T follicular helper cell (primary cell): ENCODE measurements at places on chromosomes 7 and 10.

DNA sequence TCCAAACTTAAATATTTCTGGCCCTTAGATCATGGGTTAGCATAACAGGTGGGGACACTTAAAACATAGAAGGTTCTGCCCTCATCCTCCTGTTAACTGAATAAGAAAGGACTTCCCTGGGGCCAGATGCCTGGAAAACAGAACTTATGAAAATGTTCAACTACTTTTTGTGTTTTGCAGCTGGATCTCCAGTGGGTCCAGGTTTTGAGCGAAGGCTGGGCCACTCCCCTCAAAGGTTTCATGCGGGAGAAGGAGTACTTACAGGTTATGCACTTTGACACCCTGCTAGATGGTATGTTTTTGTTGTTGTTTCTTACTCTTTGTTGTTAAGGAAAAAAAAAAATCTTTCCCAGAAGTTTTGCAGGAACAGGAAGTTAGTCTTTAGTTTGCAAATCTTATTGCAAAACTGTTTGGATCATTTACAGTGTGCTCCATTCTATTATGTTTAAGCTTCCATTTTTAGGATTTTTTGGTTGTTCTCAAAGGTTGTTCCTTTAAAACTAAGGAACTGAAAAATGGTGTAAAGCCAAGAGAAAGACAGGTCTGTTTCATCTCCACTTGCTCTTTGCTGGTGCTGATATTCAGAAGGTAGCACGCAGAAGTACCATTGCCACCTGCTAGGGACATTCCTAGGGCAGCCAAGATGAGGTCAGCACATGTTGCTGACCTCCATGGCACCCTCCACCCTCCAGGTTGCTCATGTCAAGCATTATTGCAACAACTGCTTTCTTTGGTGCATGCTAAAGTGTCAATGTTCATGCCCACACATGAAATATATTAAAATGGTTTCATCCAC is 56.1 kb downstream of the PAPSS2 start:
- DNase-seq = no peak

DNA sequence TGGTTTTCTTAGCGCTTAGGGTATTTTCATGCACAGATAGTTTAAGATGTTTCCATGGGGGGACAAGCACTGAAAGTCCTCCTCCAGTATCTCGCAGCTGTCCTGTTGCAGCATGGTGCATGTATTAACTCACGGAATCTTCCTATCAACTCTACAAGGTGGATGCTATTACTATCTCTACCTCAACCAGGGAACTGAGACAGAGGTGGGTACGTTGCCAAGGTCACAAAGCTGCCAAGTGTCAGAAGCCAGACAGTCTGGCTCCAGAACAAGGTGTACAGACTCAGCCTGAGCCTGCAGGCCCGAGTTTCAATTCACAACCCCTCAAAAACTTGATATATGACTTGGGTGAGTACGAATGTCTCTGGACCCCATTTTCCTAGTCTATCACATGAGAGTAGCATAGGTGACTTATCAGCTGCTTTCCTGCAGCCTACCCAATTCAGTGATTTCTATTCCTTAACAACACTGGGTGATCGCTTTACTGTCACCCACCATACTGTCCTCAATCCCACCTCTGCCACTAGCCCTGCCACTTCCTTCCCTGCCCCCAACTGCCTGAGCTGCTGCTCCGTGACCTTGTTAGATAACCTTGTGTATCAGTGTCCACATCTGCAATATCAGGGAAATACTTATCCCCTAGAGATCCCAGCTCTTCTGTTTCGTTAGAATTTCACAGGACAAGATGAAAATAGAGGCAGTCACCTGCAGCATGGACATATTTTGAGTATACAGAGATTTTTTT is 92.1 kb downstream of the ABCC2 start:
- no peak for DNase-seq

- no peak for DNase-seq
These were observed 3.7 kb downstream of the PLPP4 start for GRCh38 chr10:120460776-120461175.

DNA sequence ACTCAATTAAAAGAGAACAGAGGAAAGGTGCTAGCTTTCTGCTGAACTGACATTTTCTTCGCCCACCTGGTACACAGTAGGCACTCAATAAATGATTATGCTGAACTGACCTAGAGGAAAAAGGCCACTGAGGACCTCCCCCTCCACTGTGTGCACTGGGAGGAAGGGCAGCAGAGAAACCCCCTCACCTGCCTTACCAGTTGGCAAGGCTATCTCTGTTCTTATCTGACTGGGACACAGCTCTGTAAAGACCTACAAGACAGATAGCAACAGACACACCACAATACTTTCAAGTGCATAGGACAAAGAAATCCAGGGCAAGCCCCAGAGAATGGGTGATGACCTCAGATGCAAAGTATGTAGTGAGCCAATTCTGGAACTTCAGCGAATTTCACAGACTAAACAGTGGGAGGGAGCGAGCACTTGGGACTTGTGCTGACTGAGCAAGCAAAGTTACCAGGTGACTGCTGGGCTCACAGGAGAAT is 30.4 kb downstream of the PDLIM1 start:
- DNase-seq = no peak

GRCh38 chr10:121426307-121426706 is 171.9 kb downstream of the FGFR2 start:
- DNase-seq = no peak

- DNase-seq = peak; percentile 47
These were observed 11.3 kb downstream of the C10orf105 start for GRCh38 chr10:71708301-71708703.

- no peak for DNase-seq
These were observed 31.4 kb upstream of the HABP2 start for GRCh38 chr10:113521475-113521795.

GRCh38 chr10:31157123-31158010 is 125.7 kb upstream of the ZNF438 start:
- no peak for DNase-seq

- DNase-seq = no peak
These were observed 82.0 kb downstream of the HIP1 start for GRCh38 chr7:75656740-75657139.

- no peak for DNase-seq
These were observed 199.8 kb downstream of the MAD1L1 start for GRCh38 chr7:2032876-2033407.

DNA sequence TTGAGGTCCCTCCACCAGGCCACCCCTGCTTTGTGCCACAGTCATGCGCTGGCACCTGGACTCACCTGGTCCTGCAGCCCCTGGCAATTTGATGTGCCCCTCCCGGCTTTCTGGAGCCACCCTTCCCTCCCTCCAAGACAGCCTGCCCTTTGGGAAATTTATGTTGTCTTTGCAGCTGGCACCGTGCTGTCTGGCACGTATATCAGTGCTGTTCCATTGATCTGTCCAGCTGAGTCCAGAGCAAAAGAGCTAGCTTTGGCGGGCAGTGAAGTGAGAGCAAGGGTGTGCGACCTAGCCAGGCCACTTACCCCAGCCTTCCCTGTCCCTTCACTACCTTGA is 5.7 kb downstream of the RARRES2 start:
- no peak for DNase-seq

GRCh38 chr10:126101736-126102135 is 205.4 kb downstream of the FANK1 start:
- DNase-seq = no peak

GRCh38 chr10:108696792-108697477 is 1226.4 kb downstream of the XPNPEP1 start:
- DNase-seq = no peak

GRCh38 chr7:70762696-70763095 is 369.2 kb upstream of the GALNT17 start:
- DNase-seq = no peak

DNA sequence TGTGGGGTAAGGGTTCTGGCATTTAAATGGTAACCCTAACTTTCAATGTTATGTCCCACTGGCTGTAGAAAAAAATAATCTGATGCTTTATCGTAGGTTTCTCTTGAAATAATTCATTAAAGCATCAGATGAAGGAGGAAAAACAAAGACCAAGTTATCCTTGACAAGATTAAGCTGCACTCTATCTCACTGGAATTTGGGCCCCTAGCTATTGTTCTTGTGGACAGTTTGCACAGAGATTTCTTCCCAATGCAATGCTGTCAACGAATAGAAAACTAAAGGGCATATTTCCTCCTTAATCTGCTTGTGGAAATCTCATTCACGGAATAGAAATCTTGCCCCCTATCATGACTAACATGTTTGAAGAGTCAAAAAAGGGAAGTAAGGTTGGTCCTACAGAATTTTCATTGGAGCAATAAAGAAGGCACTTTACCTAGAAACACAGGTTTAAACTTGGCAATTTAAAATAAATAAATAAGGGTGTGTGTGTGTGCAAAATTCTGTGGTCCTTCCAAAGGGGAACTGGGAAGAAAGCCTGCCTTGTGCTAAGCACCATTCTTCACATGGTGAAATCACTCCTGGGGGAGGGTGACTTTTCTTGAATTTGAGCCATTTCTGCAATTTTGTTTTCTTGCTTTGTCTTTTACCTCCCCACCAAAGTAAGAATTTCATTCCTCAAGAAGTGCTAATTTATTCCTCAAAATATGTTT is 242.8 kb downstream of the GLI3 start:
- DNase-seq = no peak

DNA sequence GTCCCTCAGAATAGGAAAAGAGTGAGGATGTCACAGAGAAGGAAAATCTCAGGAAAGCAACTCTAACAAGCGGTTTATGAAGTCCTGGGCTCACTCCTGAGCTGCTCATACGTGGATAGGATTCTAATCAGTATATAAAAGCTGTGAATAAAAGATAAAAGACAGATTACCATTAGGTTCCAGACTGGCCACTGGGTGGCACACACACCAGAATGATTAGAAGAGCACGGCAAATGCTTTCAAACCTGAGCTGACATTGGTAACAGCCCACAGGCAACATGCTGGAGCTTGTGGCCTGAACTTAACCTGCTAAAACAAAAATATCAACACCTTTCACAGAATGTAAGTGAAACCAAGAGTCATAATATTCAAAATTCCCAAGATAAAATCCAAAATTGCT is 370.8 kb downstream of the GRID1 start:
- no peak for DNase-seq

DNA sequence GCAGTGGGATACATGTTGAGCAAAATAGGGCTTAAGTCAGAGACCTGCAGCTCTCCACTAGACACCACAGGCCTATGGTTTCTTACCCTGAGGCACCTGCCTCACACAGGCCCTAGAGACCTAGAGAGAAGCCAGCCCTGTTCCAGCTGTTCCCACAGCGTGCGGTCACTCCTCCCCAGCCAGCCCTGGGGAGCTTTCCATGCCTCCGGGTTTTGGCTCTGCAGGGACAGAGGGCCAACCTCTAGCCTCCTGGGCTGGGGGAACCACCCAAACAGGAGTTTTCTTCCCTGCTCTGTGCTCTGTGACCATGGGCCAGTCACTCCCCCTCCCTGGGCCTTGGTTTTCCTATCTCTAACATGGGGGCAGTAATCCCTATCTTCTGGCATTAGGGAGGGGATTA is 33.0 kb downstream of the SH2B2 start:
- no peak for DNase-seq

DNA sequence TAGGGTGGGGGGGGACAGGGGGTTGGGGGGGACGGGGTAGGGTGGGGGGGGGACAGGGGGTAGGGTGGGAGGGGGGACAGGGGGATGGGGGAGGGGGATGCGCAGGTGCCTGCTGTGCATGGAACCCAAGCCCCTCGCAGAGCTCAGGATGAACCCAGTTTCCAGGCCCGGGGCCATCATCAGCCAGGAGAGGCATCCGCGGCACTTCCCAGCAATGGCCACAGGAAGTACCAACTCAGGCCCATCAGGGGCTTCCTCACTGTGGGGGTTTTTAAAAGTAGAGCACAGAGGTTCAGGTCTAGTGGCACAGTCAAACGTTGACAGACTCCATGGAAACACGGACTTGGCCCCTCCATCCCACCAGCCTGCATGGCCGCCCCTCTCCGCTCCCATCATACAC is 172.7 kb downstream of the DIP2C start:
- DNase-seq = no peak

DNA sequence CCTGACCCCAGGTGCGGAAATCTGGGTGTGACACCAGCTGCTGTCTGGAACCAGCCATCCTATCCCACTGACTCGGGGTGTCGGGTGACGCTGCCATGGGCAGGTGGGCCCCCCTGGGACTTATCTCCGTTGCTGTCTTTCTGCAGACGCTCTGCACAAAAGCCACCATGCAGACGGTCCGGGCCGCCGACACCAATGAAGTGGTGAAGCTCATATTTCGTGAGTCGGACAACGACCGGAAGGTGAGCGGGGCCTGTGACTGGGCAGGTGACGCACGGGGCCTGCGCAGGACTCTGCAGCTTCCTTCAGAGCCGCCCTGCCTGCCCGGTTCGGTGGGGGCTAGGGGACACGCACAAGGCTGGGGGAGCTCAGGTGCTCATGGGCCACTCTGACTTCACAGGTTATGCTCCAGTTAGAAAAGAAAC is 36.6 kb downstream of the NKX6-2 start:
- no peak for DNase-seq

DNA sequence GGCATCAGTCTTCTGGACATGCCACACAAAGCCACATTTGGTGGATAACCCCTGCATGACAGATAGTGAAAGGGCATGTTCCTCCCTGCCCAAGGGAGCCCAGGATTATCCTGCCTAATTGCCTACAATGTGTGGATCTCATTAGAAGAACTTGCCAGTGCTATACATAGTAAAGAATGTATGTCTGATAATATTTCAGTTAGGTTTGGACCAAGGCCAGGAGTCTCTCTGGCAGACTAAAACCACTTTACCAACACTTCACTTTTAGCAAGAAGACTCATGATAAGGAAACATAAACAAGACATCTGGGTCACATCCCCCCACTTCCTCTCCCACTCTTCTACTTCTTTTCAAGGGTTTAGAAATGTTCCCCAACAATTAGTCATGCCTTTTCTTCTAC is 196.7 kb downstream of the MTERF1 start:
- no peak for DNase-seq

- DNase-seq = no peak
These were observed 32.6 kb downstream of the NEUROD6 start for GRCh38 chr7:31307972-31308371.
